Activated naive CD4-positive, alpha-beta T cell treated with anti-CD3 and anti-CD28 coated beads, Interleukin-2, amount 10 ng/mL, durations not matched to agents 7 days and 5 days (primary cell): ENCODE measurements at places on chromosomes 1 and 21.

DNA sequence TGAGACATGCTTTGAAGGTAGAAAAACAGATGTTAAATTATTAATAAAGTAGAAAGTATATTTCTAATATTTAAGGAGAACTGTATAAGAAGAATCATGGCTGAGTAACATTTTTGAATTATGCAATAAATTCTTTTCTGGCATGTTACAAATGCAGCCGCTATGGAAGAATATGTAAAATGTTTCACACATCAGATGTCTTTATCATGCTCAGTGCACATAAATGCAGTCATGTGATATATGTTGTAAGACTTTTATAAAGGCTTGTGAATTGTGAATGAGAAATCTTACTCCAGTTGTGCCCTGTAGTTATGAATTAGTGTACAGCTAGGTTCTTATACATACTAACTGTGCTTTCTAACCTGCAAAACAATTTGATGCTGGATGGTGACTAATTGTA, 53.5 kb downstream of the LRRC8B start:
- H3K27me3 ChIP-seq: no peaks in the 10 kb centered on the region
- peaks cover 54% of the 10 kb centered on the region for H3K36me3 ChIP-seq
- DNase-seq: no peak
- H3K27ac ChIP-seq: no peak overlapping the region
- H3K4me1 ChIP-seq: peaks cover 7% of the 10 kb centered on the region
- no peak overlapping the region for H3K4me3 ChIP-seq

- peaks cover 4% of the 10 kb centered on the region for H3K27me3 ChIP-seq
- no peak overlapping the region for H3K27ac ChIP-seq
- no peak for DNase-seq
- no peaks in the 10 kb centered on the region for H3K36me3 ChIP-seq
These were observed 197.7 kb downstream of the NRIP1 start for GRCh38 chr21:14866859-14867765.

DNA sequence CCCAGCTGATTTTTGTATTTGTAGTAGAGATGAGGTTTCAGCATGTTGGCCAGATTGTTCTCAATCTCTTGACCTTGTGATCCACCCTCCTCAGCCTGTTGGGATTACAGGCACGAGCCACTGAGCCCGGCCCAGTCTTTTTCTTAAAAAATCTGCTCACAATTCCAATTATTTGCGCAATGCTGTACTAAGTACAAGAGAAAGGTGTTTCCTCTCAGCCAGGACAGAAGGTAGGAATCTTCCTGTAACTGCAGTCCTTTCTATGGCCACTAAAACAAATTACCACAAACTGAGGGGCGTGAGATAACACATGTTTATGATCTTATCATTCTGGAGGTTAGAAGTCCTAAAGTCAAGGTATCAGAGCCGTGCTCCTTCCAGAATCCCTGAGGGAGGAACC, 6.9 kb upstream of the CBR3 start:
- peaks cover 27% of the 10 kb centered on the region for H3K27me3 ChIP-seq
- no peak overlapping the region for H3K4me3 ChIP-seq
- H3K36me3 ChIP-seq: peaks cover 11% of the 10 kb centered on the region
- DNase-seq: no peak
- H3K27ac ChIP-seq: no peak overlapping the region

DNA sequence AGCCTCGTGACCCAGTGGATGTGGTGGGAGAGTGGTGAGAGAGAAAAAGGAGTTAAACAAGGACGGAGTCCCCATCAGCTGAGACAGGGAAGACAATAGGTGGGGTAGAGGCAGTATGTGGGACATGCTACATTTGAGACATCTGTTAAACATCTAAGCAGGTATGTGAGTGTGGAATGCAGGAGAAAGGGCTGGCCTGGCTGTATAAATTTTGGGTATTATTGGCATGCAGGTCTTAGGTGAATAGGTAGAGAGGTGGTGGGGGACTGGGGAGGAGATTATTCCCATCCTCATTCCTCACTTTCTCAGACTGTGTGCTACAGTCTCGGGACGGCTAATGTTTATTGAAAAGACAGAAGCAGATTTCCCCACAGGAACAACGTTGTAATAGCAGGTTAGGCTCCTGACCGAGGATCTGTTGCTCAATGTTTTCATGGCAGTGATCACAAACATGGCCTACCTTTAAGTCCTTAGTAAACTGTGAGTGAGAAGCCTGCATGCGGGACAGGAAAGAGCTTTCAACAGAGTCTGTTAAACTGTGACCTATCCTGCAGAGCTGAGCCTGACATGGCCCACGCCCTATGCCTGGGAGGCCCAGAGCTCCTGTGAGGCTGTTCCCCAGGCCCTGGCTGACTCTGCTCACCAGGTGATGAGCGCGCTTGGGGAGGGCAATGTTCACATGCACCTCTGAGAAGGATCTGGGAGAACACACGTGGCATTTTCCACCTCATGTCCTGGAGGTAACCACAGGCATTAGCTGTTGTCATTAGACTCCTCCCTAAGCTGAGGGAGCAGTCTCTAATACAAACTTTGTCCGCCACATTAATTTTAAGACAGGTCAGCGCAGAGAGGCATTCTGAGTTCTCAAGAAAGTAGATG, 16.5 kb downstream of the VSIG8 start:
- no peaks in the 10 kb centered on the region for H3K36me3 ChIP-seq
- H3K4me1 ChIP-seq: no peaks in the 10 kb centered on the region
- DNase-seq: no peak
- H3K27me3 ChIP-seq: peaks cover 36% of the 10 kb centered on the region
- no peak overlapping the region for H3K4me3 ChIP-seq
- no peak overlapping the region for H3K27ac ChIP-seq

DNA sequence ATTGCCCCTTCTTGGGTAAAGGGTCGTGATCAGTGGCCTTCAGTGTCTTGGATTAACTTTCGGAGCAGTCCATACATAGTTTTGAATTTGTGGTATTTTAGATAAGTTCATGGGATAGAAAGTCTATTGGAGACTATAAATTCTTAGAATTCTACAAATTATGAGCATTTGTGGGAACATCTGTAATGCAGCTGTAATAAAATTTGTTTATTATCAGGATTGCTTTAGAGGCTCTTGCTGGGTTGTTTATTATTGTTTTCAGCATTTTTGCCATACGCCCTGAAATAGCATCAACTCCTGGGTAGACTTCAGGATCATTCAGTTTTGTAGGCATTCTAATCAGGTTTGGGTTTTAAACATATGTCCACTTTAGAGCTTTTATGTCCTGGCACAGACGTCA, 16.1 kb downstream of the LAMC1 start:
- H3K4me1 ChIP-seq: no peaks in the 10 kb centered on the region
- H3K4me3 ChIP-seq: no peak overlapping the region
- no peak overlapping the region for H3K27ac ChIP-seq
- H3K27me3 ChIP-seq: peaks cover 86% of the 10 kb centered on the region
- H3K36me3 ChIP-seq: no peaks in the 10 kb centered on the region
- DNase-seq: no peak

DNA sequence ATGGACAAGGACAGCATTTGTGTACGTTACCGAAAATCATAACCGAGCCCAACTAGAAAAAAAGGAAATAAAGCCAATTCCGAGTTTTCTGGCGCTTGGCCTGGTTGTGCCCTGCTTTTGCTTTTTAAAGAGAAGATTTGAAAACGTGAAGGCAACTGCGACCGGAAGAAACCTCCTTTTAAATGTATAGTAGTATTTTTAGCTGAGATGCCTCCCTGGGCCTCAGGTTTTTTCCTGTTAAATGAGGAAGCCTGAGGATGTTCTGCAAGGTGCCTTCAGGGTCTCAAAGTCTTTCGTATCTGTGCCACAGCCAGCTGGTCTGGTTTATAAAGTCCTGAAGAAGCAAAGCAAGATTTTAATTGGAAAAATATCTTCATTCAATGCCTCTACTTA, 371 bp upstream of the ODF2L start:
- peaks cover 47% of the 10 kb centered on the region for H3K4me1 ChIP-seq
- no peak for DNase-seq
- peaks cover 16% of the 10 kb centered on the region for H3K36me3 ChIP-seq

DNA sequence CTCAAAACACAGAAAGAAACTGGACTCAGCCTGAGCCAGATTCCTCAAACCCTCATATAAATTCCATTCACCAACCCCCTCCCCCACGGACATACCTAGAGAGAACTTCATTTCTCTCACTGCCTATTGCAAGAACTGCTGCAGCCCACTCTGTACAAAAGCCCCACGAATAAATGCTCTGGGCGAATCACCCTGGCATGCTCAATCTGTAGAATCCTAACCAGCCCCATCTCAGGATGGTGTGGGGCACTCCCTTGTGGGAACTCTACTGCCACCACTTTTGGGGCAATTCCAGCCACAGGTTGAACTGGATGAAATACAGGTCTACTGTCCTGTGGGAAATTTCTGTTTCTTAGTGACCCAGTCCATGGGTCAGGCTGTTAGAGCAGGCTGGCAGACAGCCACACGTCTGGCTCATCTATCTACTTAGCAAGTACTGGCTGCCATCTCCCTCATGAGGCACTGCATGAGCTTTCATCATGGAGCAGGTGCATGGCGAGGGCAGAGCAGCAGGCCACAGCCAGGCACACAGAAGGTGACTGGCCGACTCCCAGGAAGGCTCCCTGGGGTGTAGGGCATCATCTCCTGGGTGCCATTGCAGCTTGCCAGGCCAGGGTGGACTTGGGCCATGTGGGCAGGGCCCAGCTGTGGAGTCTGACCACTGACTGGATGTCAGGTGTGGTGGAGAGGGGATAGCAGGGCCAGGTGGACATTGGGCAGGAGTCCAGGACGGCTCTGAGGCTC, 1.6 kb upstream of the C1orf35 start:
- H3K36me3 ChIP-seq: peaks cover 18% of the 10 kb centered on the region
- peaks cover 52% of the 10 kb centered on the region for H3K4me1 ChIP-seq
- H3K4me3 ChIP-seq: peak overlapping the region; percentile 94
- H3K27ac ChIP-seq: peak overlapping the region; percentile 86
- H3K27me3 ChIP-seq: peaks cover 6% of the 10 kb centered on the region

- no peak overlapping the region for H3K4me3 ChIP-seq
- peaks cover 7% of the 10 kb centered on the region for H3K4me1 ChIP-seq
- peaks cover 19% of the 10 kb centered on the region for H3K36me3 ChIP-seq
- DNase-seq: no peak
- no peaks in the 10 kb centered on the region for H3K27me3 ChIP-seq
- H3K27ac ChIP-seq: no peak overlapping the region
These were observed 9.8 kb downstream of the ARL8A start for GRCh38 chr1:202134645-202135172.

DNA sequence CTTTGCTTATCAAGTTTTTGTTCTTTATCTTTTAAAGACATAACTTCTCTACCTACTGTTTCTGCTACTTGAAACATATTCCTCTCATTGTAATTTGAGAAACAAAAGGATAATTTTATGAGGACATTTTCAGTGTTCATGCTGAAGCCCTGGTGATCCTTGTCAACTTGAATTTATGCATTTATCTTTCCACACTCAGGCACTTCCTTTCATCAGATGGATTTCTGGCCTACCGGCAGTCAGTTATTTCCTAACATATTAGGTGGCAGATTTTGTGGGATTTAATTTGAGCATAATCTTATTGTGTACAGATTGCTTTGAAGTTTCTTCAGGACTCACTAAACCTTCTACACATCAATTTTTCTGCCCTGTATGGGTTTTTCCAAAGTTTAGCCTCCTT, 75.0 kb downstream of the RGL1 start:
- peaks cover 11% of the 10 kb centered on the region for H3K36me3 ChIP-seq
- H3K4me1 ChIP-seq: no peaks in the 10 kb centered on the region
- no peak overlapping the region for H3K4me3 ChIP-seq
- no peak for DNase-seq

GRCh38 chr1:180003026-180003695, 48.6 kb downstream of the CEP350 start:
- no peak overlapping the region for H3K27ac ChIP-seq
- H3K27me3 ChIP-seq: no peaks in the 10 kb centered on the region
- H3K36me3 ChIP-seq: peaks cover 38% of the 10 kb centered on the region
- no peaks in the 10 kb centered on the region for H3K4me1 ChIP-seq

GRCh38 chr1:44676484-44677200, 2.1 kb downstream of the ARMH1 start:
- H3K4me3 ChIP-seq: no peak overlapping the region
- no peaks in the 10 kb centered on the region for H3K36me3 ChIP-seq
- no peak for DNase-seq

DNA sequence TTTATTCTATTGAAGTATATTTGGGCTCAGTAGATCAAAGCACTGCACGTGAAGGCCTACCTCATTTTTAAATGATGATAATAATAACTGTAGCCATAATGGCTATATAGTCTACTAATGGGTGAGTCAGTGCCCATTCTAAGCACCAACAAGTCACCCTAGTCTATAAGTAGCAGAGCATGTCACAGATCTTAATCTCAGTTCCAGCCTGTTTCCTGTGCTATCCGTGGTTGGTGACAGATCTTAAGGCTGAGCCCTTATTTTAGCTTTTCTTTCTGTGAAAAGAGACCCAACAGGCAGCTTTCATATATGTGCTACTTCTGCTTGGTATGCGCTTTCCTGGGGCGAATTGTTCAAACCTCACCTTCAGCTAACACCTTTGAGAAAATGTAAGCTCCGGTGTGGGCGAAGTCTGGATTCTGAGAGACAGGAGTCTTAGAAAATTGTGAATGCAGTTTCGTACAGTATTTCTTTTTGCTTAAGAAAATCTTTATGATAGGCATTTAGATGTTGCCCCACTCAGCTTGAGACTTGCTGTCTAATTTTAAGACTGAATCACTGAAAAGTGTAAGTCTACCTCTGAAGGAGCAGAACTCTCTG, 59.6 kb downstream of the FMN2 start:
- no peaks in the 10 kb centered on the region for H3K4me1 ChIP-seq
- no peak overlapping the region for H3K27ac ChIP-seq
- H3K36me3 ChIP-seq: no peaks in the 10 kb centered on the region
- H3K27me3 ChIP-seq: no peaks in the 10 kb centered on the region
- DNase-seq: no peak

DNA sequence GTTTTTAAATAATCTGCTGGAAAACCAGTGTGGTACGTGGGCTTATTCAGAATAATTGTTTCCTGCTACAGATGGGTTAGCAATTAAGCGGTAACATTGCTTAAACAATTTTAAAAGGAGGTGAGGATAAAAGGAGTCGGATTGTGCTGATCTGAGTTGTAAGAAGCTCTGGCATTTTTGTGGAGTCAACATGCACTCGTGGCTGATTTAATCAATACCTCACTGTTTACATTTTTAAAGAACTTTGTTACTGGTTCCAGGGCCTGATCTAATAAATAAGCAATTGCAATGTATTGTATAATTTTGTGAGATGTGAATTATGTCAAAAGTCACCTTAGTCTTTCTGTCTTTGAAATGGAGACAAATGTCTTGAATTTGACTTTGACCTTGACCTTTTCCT, 474.0 kb downstream of the SETD4 start:
- H3K27ac ChIP-seq: no peak overlapping the region
- H3K36me3 ChIP-seq: no peaks in the 10 kb centered on the region
- H3K4me1 ChIP-seq: no peaks in the 10 kb centered on the region
- DNase-seq: no peak
- H3K4me3 ChIP-seq: no peak overlapping the region
- H3K27me3 ChIP-seq: no peaks in the 10 kb centered on the region

DNA sequence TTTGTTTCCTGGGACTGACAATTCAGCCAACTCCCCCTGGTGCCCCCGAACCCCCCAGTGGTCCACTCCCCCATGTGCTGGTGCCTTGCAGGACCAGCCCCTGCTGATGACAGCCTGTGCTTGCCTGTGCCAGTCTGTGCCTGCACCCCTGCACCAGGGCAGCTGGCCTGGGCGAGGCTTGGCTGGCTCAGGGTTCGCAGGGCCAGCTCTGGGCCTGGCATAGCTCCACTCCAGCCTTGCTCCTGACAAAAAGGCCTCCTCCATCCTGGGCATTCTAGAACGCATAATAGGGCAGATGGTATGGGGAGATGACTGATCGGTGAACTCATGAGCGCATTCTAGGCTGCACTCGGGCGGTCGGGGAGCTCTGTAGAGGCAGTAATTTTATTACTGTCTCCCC, 5.4 kb downstream of the CNTN2 start:
- H3K27ac ChIP-seq: no peak overlapping the region
- DNase-seq: no peak
- no peak overlapping the region for H3K4me3 ChIP-seq
- peaks cover 52% of the 10 kb centered on the region for H3K27me3 ChIP-seq
- no peaks in the 10 kb centered on the region for H3K36me3 ChIP-seq
- H3K4me1 ChIP-seq: no peaks in the 10 kb centered on the region
